ENCODE measurements at places on chromosomes 1 and 21.

DNA sequence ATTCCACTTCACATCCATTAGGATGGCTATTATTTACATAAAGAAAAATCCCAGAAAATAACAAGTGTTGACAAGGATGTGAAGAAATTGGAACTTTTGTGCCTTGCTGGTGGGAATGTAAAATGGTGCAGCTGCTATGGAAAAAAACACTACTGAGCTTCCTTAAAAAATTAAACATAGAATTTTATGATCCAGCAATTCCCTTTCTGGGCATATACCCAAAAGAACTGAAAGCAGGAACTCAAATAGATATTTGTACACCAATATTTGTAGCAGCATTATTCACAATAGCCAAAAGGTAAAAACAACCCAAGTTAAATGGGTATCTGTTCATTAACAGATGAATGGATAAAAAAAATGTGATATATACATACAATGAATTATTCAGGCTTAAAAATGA, 45.6 kb downstream of the WNT2B start:
- no peak for DNase-seq

DNA sequence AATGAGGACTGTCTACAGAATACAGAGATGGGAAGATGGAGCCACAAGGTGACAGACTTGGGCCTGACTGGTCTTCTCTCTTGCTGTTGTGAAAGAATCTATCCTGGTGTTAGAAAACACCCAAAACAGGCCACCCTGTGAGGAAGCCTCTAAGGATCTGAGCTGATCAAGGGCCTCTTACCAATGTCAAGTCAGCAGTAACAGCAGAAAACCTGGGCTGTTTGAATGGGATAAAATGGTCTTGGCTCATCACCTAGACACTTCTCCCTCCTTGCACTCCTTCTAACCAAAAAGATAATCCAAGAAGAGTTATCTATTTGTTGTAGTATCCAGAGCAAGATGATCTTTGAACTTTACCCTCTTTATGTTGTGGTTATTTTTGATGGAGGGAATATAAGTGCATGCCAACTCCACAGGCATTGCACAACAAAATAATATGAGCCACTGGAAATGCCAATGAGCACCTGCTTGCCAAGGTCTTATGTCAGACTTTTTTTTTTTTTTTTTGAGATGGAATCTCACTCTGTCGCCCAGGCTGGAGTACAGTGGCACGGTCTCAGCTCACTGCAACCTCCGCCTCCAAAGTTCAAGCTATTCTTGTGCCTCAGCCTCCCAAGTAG, 32.8 kb upstream of the ZNF281 start:
- DNase-seq, result no peak

DNA sequence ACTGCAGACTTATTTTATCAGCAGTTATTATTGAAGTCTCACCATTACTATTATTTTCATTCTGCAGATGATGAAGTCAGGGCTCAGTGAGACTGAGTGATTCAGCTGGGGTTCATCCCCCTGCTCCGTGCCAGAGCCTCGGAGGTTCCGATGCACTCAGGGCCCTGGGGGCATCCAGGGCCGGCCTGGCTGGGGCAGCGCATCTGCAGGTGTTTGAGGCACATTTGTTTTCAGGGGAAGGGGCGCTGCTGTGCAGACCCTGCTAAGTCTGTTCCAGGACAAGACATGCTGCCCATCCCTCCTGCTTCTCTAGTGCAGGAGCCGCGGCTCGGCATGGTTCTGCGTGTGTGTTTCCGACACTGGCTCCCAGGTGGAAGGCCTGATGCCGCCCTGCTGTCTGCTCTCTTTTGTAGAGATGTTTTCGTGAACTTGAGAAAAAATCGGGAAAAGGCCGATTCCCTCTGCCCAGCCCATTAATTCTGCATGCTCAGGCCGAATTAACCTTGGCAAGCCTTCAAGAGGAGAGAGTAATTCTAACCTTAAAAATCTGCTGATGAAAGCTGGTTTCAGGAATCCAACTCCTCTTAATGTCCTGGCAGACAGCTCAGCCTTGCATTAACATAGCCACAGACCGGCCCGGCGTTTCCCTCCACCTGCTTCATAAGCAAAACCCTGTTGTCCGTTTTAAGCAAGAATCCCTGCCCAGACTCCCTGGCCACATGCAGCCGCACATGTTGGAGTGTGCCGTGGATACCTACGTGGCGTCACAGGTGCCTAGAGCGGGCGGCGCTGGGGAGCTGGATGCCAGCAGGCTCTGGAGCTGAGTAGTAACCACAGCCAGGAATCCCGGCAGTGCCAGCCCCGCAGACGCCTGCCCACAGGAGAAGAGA, 316.0 kb upstream of the VAMP3 start:
- no peak for DNase-seq

- no peak for DNase-seq
These were observed 213.9 kb downstream of the PATJ start for GRCh38 chr1:61956016-61956645.

DNA sequence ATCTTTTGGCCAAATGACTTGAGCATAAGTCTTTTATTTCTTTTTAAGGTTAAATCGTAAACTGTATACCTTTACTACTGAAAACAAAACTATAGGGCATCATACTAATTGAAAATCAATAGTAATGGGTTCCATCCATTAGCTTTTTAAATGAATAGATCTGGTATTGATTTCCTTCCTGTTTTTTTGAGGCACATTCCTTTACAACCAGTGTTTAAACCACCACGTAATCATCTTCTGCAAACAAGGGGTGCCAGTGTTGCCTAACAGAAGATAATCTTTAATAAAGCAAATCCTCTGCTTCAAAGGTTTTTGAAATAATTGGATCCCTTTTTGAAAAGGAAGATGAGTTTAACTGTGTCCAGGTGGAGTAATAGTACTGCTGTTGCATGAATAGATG, 48.7 kb upstream of the ANGPTL1 start:
- DNase-seq, result no peak

DNA sequence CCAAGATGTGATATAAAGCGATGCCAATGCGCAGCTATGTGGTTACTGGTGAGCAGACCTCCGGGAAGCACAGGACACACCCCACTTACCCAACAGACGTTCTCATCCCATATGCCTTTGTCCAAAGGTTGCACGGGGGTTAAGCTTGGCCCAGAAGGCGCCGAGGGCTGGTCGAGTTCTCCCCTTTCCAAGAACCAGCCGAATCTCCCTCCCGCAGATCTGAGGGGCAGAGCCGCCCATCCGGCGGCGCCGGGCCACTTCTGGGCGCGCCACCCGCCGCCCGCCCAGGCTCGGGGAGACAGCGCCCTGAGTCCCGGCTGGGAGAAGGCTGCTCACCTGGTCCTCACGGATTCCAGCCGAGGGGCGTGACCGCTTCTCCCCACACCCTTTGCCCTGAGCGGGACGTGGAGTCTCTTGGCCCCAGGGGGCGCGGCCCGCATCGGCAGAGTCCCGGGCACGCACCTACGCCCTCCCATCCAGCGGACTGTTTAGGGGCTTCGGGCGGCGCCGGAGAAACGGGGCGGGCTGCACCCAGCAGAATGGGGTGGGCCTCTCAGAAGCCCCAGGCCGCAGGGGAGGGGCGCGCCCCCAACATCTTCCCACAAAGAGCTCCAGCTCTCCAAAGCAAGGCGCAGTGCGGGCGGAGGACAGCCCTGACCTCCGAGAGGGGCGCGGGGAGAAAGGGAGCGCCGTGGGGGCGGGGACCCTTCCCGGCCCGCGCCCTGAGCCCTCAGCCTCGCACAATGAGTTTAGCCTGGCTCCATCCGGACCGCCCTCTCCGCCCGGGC, 615 bp downstream of the GPR161 start:
- DNase-seq, result peak; percentile 64

DNA sequence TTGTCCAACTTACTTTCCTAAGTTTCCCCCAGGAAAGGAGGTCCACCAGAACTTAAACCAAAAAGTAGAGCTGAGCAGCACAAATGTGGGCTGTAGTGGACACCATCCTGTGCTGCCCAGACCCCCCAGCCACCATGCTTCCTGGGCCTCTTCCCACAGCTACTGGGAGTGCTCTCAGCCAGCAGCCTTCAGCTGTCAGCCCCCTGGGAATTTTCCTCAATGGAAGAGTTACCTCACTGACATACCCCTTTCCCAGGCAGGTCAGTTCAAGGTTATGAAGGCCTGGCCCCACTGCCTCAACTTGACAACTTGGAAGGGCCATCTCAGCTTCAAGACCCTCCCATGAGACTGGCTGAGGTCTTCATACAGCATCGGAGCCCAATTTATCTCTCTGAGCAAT, 47.7 kb downstream of the CDCP2 start:
- no peak for DNase-seq
